Choroid plexus epithelial cell (primary cell): ENCODE measurements at places on chromosomes 16 and 17.

GRCh38 chr17:49370971-49371834 lies 9.2 kb upstream of the ZNF652 start:
- no peak for DNase-seq

- DNase-seq = no peak
Measured at GRCh38 chr16:1450218-1450617, 5.9 kb upstream of the CCDC154 start.

DNA sequence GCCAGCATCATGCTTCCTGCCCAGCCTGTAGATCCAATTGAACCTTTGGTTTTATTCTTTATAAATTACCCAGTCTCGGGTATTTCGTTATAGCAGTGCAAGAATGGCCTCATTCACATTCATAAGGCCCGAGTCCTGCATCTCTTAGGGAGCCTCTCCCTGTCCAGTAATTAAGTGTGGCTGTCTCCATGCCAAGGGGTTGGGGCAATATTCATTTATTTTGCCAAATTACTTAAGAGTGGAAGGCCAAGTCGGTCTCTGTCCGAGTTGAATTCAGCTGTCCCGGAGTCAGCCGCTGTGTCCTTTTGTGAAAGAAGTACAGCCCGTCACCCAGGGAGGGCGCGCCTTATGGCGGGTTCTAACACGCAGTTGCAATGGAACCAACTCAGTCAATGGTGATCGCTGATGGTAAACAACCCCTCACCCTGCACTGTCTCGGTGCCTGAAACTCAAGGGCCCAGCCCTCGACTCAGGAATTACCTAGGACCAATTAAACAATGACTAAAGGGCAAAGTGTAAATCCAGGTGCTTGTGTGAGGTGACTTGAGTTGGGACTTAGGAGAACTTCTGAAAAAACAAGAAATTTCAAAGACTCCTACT lies 22.2 kb downstream of the KIAA0513 start:
- DNase-seq = no peak

DNA sequence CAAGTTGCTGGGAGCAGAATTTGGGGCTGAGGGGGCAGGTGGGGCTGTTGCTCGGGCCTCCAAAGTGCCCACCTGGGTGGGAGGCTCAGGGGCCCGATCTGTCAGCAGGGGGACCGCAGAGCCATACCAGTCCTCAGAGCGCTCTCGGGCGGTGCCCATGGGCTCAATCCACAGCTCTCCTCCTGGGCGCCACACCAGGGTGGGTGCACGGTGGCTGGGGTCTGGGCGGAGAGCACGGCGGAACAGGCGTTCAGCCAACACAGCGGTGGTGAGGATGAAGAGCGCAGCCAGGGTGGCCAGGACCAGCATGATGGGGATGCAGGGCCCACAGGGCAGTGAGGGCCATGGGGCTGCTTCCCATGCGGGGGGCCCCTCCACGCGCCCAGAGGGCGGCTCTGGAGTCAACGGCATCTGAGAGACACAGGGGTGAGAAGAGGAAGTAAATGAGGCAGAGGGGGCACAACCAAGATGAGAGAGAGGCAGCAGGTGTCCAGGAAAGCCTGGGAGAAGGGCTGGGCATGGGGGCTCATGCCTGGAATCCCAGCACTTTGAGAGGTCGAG lies 1.2 kb downstream of the C16orf54 start:
- no peak for DNase-seq

DNA sequence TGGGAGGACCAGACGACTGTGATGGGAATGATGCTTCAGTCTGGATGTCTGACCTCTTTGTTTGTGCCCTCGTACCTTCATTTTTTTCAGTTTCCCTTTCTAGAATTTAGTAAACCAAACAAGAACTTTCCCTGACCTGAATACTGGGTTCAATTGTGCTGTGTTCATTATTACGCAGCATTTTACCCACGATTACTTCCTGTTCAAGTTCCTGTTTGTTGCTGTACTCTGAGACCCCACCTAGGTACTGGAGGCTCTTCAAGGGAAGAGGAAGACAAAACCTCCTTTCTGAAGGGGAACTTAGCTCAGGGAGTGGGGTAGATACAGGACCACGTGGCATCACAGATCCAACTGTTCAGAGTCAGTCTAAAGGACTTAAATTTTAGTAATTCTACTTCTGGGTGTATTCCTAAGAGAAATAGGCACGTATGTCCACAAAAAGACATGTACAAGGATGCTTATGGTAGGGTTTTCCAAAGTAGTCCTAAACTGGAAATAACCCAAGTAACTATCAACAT lies 9.2 kb upstream of the PRKCB start:
- no peak for DNase-seq

- DNase-seq = no peak
Measured at GRCh38 chr17:78129351-78130089, 965 bp upstream of the TMC6 start.

GRCh38 chr17:68134046-68134637 lies 98.6 kb downstream of the KPNA2 start:
- no peak for DNase-seq

DNA sequence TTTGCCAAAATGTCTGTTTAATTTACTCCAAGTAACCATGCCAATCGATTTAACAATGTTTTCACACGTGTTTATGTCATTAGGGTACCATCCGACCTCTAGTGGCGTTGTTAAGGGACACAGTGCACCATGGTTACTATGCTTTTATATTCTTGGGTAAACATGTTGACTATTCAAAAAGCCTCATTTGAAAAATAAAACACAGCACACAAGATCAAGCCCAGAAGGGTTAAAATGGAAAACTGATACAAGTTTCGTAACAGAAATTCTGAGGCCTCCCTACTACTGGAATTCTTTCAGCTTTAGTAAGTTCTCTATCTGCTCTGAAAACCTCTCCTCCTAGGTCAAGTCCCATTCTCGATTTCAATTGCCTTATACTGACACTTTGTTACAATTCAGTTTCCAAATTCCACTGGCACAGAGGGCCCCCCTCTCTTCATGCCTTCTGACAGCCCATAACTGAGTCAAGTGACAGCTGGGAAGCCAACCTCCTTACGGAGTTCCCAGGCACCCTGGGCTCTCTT lies 2.1 kb downstream of the CFAP20 start:
- peak; percentile 72 for DNase-seq

- no peak for DNase-seq
Measured at GRCh38 chr16:12786081-12786480, 17.6 kb downstream of the CPPED1 start.

DNA sequence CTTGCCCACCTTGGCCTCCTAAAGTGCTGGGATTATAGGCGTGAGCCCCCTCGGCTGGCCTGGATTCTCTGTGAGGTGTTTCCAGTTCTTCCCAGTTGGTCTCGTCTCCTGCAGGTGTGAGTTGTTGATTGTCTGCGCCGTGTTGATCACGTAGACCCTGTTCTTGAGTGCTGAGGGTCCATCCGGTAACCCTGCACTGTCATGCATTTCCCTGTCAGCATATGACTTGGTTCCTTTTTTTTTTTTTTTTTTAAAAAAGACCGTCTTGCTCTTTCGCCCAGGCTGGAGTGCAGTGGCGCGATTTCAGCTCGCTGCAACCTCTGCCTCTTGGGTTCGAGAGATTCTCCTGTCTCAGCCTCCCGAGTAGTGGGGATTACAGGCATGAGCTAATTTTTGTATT lies 17.3 kb downstream of the MGRN1 start:
- DNase-seq = no peak

DNA sequence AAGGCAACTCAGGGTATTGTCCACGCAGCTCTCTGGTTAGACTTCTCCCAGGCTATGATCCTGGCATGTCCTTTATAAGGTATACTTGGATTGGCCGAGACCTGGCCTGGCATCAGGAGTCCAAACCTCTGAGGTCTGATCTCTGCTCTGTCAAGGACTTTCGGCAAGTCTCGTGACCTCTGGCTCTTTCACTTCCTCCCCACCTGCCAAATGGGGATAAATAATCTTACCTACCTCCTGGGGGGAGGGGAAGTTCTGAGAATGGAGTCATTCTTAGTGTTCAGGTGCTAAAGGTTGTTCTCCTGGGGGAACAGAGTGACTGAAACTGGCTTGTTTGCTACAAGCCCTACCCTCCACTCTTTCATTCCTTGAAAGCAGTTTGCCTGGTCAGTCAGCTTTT lies 7.6 kb downstream of the ATXN1L start:
- DNase-seq = no peak

DNA sequence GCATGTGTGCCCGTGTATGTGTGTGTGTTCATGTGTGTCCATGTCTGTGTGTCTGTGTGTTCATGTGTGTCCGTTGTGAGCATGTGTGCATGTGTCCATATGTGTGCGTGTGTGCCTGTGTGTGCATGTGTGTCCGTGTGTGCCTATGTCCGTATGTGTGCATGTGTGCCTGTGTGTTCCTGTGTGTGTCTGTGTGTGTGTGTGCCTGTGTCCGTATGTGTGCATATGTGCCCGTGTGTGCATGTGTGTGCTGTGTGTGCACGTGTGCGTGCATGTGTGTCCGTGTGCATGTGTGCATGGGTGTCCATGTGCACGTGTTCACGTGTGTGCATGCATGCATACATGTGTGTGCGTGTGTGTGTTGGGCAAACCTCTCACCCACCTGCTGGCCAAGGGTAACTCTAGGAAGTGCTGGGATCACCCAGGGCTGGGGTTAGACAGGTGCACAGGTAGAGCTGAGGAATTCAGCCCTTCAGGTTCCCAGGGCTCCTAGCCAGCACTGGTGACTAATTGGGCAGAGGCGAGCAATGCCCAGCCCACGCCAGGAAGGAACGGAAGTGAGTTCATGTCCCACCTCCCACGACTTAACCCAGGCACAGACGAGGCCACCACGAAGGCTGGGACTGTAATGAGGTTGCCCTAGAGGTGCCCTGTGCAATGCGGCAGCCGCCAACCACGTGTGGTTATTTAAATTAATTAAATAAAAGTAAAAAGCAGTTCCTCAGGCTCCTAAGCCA lies 8.2 kb upstream of the CSNK1D start:
- DNase-seq = no peak

- DNase-seq = no peak
Measured at GRCh38 chr17:78110363-78111015, 18.1 kb downstream of the TMC6 start.
